ENCODE measurements at places on chromosomes 16 and 17.

- no peak for DNase-seq
Measured at GRCh38 chr17:80223142-80223815, 3.1 kb downstream of the SLC26A11 start.

GRCh38 chr16:29862383-29862883 is 593 bp downstream of the CDIPT start:
- DNase-seq = peak; percentile 27

DNA sequence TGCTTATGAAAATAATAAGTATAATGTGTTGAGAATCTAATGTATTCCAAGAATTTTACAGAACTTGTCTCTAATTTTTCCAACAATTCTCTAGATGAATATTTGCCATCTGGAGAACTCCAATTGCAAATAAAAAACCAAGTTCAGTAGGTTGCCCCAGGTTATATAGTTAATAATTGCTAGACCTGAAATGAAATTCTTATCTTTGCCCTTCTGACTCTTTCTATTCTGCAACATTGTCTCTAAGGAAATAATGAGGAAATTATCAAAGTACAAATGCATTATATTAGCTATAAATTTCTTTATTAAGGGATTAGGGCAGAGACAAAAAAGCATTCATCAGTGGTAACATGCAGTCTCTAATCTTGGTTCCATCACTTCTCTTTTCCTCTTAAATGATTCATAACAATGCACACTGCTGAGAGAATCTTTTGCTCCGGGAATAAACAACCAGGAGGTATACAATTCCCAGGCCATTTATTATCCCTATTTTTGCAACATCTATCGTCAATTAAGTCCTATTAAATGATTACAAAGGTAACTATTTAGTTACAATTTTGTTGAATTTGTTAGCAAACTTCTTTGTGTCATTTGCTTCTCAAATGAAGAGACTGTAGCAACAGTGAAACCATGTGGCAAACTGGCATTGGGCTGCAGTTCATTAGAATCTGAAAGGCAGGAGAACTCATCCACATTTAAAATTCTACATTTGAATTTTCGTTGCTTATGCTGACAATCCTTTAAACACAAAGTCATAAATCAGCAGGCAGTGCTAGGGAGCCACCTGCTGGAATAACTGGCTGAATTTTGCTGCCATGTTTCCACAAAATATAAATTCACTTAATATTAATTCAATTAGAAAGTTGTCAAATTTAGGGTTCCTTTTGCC is 349.6 kb downstream of the KIF2B start:
- peak; percentile 9 for DNase-seq

- DNase-seq = no peak
Measured at GRCh38 chr17:68289936-68290267, 1.0 kb downstream of the SLC16A6 start.

DNA sequence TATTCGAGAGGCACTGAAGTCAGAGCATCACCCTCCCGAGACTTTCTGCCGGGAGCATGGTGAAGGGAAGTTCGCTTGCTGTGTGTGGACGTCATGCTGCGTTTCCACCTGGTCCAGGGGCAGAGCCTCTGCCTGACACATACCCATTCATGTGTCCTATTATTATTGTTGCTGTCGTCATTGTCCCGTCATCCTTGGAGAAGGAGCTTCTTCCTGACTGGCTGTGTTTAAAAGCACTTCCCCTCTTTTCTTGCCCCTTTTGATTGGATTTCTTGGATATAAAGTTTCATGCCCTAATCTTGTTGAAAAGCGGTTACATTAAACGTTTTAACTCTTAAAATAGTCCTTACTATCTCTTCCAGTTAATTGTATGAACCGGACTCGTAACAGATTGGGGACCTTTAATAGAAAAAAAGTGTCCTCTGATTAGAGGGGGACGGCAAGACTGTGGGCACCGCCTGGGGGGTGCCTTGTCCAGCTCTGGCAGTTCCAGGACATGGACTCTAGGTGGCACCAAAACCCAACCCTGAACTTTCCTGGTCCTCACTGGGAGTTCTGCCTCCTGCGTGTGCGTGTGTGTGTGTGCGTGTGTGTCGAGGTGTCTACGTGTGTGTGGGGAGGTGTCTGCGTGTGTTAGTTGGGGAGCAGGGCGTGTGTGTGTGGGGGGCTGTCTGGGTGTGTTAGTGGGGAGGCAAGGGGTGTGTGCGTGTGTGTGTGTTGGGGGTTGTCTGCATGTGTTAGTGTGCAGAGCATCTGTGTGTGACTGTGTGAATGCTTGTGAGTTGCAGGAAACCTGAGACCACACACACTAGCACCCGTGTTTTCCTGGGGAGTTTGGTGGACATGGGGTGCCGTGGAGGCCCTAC is 133.3 kb upstream of the CIBAR2 start:
- DNase-seq = peak; percentile 82

DNA sequence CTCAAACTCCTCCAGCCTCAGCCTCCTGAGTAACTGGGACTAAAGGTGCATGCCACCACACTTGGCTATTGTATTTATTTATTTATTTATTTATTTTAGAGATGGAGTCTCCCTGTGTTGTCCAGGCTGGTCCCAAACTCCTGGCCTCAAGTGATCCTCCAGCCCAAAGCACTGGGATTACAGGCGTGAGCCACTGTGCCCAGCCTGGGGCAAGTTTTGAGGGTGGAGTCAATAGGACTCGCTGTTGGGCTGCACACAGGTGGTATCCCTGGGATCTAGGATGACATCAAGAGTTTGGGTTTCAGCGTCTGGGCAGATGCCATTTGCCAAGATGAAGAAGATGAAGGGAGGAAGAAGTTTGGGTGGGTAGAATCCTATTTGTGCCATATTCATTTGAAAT is 213.9 kb downstream of the GSG1L start:
- no peak for DNase-seq

- DNase-seq = peak; percentile 57
Measured at GRCh38 chr17:59858167-59858816, 34.5 kb downstream of the TUBD1 start.

GRCh38 chr17:49829026-49829425 is 18.8 kb downstream of the TAC4 start:
- DNase-seq = no peak

DNA sequence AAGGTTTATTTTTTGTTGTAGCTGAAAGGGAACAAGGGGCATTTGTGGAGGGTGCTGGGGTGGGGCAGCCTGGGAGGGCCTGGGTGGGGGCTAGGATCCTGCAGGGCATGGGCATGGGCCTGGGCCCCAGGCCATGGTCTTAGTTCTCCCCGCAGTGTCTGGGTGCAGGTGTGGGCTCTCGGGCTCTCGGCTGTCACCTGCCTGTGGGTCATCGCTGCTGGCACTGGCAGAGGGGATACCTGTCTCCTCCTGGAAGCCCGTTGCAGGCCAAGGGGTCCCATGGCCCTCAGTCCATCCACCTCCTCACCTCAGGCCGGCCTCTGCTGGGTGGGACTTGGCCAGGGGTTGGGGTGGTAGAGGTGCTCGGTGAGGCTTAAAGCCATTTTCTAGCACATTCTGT is 30.3 kb downstream of the TSC2 start:
- no peak for DNase-seq

- DNase-seq = peak; percentile 48
Measured at GRCh38 chr16:89863741-89864526, 9.5 kb upstream of the TCF25 start.

Data from fibroblast of the aortic adventitia (primary cell).